Spleen (tissue), 13 donors: ENCODE measurements at places on chromosomes 12 and 14. TPM values are rescaled to one million over a fixed set of nuclear protein-coding genes. Genes with fewer than 3 reads are reported as not detected.

GRCh38 chr14:74573421-74574089, 38.5 kb downstream of the LTBP2 start:
- no peak overlapping the region for H3K4me3 ChIP-seq

GRCh38 chr12:62774794-62775193, 160.2 kb downstream of the PPM1H start:
- H3K4me1 ChIP-seq: no peaks in the 10 kb centered on the region
- H3K27ac ChIP-seq: no peak overlapping the region
- no peaks in the 10 kb centered on the region for H3K36me3 ChIP-seq
- no peak overlapping the region for H3K4me3 ChIP-seq
- H3K27me3 ChIP-seq: no peaks in the 10 kb centered on the region

DNA sequence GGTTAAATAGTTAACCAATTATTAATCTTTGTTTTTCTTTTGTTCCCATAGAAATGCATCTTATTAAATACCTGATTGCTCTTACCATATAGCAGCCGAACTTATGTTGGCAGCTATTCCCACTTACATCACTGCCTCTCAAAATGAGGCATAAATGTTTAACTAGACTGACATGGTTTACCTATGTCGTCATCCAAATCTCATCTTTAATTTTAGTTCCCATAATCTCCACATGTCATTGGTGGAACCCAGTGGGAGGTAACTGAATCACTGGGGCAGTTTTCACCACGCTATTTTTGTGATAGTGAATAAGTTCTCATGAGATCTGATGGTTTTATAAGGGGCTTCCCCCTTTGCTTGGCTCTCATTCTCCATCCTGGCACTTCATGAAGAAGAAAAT, 499.2 kb upstream of the ATP2B1 start:
- H3K27ac ChIP-seq: no peak overlapping the region
- no peak for DNase-seq
- H3K4me3 ChIP-seq: no peak overlapping the region

DNA sequence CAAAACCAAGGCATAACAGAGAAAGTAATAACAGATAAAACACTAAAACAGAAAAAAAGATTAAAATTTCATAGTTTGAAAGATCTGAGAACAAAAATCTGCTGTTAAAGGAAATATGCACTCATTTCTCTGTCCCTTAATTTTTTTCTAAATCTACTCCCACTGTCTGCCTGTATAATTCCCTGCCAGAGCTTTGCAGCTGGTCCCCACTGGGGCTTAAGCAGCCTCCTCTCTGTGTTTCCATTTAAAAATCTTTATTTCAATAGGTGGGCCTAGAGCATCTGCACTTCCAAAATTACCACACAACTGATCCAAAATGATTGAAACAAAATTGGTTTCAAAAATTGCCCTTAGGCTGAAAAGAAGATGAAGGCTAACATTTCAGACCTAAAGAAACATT, 6.4 kb upstream of the SIX6 start:
- H3K27ac ChIP-seq: no peak overlapping the region
- peaks cover 69% of the 10 kb centered on the region for H3K27me3 ChIP-seq
- H3K4me1 ChIP-seq: peaks cover 5% of the 10 kb centered on the region
- DNase-seq: no peak
- no peak overlapping the region for H3K4me3 ChIP-seq

- peak overlapping the region; percentile 88 for H3K27ac ChIP-seq
- H3K36me3 ChIP-seq: no peaks in the 10 kb centered on the region
- no peaks in the 10 kb centered on the region for H3K27me3 ChIP-seq
- no peak for DNase-seq
These were observed 697 bp downstream of the ATP6V0A2 start for GRCh38 chr12:123712780-123713319.

DNA sequence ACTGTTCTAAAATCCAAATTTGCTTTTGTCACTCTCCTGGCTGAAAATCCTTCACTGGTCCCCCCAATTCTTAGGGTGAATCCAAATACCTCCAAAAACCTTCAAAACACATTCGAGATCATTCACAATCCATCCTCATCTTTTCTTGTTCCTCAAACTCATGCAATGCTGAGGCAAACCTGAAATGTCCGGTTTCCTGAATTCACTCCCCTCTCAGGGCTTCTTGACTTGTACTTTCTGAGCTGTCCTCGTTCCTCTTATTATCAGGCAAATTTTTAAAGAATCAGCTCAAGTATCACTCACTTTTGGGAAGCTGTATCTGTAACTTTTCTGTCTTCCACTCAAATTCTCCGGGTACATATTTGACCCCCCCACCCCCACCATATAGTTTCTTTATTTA, 84.9 kb upstream of the DUSP6 start:
- H3K36me3 ChIP-seq: peaks cover 35% of the 10 kb centered on the region
- H3K27me3 ChIP-seq: no peaks in the 10 kb centered on the region
- H3K4me3 ChIP-seq: no peak overlapping the region
- no peaks in the 10 kb centered on the region for H3K4me1 ChIP-seq
- H3K27ac ChIP-seq: no peak overlapping the region

DNA sequence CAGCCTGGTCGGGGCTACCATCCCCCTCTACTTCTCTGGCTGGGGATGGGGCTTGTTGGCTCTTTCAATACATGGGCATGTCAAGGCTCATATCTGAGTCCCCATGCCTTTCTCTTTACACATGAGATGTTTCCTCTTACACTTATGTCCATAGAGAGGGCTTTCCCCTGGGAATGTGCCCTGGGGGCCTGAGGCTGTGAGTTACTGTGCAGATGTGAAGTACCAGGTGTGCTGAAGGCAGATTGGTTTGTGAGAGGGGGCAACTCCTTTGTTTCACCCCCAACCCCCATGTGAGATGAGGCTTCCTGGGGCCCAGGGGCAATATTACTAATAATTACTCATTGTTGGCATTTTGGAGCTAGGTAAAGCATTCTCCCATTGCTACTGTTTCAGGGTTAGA, 32.8 kb downstream of the NRXN3 start:
- DNase-seq: no peak
- no peaks in the 10 kb centered on the region for H3K36me3 ChIP-seq
- H3K4me1 ChIP-seq: no peaks in the 10 kb centered on the region
- H3K27ac ChIP-seq: no peak overlapping the region
- no peaks in the 10 kb centered on the region for H3K27me3 ChIP-seq
- no peak overlapping the region for H3K4me3 ChIP-seq

- H3K27me3 ChIP-seq: no peaks in the 10 kb centered on the region
- no peak overlapping the region for H3K4me3 ChIP-seq
- H3K36me3 ChIP-seq: no peaks in the 10 kb centered on the region
- peaks cover 28% of the 10 kb centered on the region for H3K4me1 ChIP-seq
These were observed 36.5 kb downstream of the LTBP2 start for GRCh38 chr14:74575507-74575906.

DNA sequence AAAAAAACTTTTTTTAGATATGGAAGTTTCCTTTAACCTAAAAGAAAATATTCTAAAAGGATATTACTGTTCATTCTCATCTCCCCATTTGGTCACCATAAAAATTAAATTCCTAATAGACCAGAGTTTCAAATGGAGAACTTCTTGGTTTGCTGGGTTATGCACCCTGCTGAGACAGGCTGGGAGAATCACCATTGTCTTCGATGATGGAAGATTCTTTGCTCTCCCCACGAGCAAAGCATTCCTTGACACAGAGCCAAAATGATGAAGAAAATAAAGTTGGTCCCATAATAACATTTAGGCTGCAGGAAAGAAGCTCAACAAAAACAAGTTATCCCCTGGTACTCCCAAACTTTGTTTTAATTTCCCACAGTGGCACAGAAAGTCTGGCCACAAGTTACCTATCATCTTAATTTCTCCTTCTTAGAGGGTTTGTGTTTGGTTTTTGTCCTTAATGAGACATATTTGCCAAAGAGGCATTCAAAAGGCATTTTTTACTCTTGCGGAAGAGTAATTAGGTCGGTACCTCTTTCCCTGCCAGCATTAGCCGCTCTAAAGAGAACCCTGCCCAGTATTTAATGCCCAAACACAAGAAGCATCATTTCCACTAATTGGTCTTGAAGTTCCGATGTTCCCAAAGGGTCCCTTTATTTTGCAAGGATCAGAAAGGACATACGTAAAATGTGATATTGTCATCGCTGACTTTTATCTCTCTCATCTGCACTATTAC, 4.8 kb downstream of the DIO2 start:
- H3K4me3 ChIP-seq: no peak overlapping the region
- H3K4me1 ChIP-seq: no peaks in the 10 kb centered on the region
- H3K36me3 ChIP-seq: no peaks in the 10 kb centered on the region
- H3K27me3 ChIP-seq: no peaks in the 10 kb centered on the region
- no peak for DNase-seq

GRCh38 chr12:95549392-95550084, 1.7 kb downstream of the USP44 start:
- H3K36me3 ChIP-seq: no peaks in the 10 kb centered on the region
- no peak overlapping the region for H3K27ac ChIP-seq
- no peak for DNase-seq
- no peaks in the 10 kb centered on the region for H3K4me1 ChIP-seq

DNA sequence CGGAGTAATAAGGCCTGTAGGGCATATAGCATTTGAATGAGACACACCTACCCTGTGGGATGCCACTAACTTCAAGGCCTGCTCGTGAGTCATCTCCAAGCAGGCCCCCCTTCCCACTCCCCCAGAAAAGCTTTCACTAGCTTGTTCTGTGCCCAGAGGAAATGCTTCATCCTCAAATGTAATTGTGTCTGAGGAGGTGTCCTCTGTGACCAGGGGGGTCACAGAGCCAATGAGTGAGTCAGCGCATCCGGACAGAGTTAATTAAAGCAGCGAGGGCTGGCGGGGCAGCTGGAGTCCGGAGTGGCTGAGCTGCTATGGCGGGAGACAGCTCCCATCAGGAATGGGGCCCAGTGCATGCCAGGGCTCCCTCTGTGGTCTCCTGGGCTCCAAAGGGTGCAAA, 27.0 kb upstream of the ESRRB start:
- DNase-seq: peak; percentile 41
- H3K36me3 ChIP-seq: no peaks in the 10 kb centered on the region
- no peak overlapping the region for H3K4me3 ChIP-seq
- no peak overlapping the region for H3K27ac ChIP-seq
- H3K27me3 ChIP-seq: no peaks in the 10 kb centered on the region
- peaks cover 4% of the 10 kb centered on the region for H3K4me1 ChIP-seq

The CDK2 gene
- polyA plus RNA-seq: 12.9 TPM

The TTC7B gene
- 6.6 TPM for polyA plus RNA-seq

The IRF2BPL gene
- polyA plus RNA-seq: 15.8 TPM

The ANO2 gene
- polyA plus RNA-seq: 2.1 TPM
